ENCODE measurements at places on chromosomes 5 and 9.
A peak's percentile ranks its signal among the peaks of the same experiment; 100 is the strongest.

DNA sequence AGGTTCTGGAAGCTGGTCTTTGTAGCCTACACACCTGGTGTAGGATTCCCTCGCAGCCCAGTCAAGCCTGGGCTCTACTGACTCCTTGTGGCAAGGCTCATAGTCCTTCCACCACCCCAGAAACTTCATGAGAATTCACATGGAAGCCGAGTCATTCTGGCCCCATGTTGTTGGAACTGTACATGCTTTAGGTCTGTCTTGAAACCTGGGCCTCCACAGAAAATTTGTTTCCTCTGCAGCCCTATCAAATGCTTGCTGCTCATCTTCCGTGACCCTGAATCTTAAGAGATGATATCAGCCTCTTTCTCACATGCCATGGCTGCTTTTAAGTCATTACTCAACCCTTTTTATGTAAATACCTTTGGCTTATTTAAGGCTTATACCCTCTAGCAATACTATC, 113.4 kb upstream of the GRHPR start:
- ATAC-seq, result peak; percentile 63

DNA sequence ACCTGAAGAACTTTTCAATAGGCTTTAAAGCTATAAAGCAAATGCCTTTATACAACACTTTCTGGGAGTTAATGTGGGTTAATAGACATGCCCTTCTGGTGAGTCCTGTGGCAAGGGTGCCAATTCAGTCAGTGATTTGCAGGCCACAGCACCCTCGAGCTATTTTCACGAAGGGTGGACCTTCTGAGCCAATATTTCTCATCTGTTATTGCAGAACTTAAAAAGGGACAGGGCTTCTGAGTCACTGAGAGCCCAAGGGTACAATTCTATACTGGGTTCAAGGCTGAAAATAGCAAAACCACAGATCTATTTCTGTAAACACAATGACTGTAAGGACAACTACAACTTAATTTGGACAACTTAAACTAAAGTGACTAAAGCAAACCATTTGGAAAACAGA, 92.8 kb downstream of the GABRG2 start:
- no peak for ATAC-seq

DNA sequence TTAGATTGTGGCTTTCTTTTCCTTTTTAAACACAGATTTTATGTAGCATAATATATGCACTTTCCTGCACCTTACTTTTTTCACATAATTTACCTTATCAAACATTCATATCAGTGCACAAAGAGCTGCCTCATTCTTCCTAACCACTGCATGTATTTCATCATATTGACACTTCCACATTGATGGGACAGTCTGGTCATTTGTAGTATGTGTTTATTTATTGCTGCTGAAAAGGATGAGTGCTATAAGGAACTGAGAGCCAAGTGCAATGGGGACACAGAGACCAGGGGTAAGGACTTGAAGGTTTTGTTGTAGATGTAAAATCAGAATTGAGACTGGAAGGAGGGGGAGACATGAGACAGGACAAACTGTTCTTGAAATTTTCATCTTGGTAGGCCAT, 193.8 kb downstream of the SMARCA2 start:
- no peak for ATAC-seq

- no peak for ATAC-seq
These were observed 74.8 kb upstream of the PJA2 start for GRCh38 chr5:109484597-109484996.

DNA sequence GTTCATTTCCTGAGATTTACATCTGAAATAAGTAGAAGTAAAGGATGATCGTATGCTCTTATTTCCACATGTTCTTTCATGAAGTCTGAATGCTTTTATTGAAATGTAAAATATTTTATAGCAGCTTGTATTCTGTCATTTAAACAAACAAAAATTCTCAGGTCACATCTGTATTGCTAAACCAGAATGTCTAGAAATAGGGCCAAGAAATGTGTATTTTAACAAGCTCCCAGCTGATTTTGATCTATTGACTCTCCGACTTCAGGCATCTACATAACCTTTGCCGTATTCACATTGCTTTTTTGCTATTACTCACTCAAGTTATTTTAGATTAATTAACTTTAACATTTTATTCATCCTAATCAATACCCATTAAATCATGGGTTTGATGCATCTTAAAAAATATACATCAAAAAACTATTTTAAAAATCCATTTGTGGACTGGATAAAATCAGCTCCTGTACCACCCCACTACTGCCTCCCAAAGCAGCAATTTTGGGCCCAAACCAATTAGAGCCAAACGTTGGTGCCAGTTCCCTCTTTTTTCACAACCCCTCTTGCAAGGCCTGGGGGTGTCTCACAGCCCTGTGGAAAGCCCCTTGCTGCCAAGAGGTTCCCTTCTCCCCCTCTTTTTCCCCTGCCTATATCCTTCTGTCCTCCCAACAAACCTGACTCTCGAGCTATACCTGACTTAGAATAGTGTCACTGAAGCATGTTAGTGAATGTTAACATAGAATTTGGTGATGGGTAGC, 34.5 kb downstream of the HAVCR1 start:
- no peak for ATAC-seq

GRCh38 chr9:100033877-100034551, 64.8 kb downstream of the ERP44 start:
- no peak for ATAC-seq

DNA sequence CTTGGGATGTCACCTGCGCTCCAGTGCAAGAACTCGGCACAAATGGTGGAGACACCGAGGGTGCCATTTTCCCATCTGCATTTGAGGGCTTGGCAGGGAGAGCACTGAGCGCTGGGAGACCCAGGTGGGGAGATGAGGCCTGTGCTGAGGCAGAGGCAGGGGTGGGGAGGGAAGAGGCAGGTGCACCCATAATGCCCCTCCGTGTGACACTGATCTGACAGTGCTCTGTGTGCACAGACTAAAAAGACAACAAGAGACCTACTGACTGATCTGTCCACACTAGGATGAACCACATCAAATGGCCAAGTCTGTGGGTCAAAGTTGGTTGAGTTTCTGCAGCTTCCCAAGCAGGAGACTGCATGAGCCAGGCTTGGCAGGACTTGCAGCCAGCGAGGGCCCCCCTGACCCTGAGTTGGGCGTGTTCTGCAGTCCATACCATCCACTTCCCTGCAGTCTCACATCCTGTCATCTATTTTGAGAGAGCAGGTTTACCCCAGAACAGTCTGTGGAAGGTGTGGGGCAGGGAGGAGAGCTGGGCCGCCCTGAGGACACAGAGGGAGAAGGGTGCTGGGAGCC, 41.9 kb downstream of the NEK6 start:
- no peak for ATAC-seq

Measured in activated CD4-positive, CD25-positive, alpha-beta regulatory T cell treated with anti-CD3 and anti-CD28 coated beads, Interleukin-2, amount 50 U/mL, for 24 hours (primary cell).